ENCODE measurements at places on chromosomes 11 and 22.

DNA sequence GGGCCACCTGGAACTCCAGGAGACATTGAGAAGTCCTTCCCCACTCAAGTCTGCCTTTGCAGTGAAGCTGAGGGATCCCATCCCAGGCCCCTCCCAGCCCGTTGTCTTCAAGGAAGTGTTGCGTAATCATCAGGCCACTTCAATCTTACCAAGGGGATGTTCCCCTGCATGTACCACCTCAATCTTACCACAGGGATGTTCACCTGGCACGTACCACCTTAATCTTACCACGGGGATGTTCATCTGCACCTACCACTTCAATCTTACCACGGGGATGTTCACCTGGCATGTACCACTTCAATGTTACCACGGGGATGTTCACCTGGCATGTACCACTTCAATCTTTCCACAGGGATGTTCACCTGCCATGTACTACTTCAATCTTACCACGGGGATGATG lies 108.0 kb upstream of the SYN3 start:
- no peak for DNase-seq

GRCh38 chr11:2533587-2534133 lies 88.9 kb downstream of the KCNQ1 start:
- DNase-seq = no peak

- DNase-seq = no peak
Measured at GRCh38 chr11:118174006-118174567, 2.4 kb downstream of the SCN2B start.

DNA sequence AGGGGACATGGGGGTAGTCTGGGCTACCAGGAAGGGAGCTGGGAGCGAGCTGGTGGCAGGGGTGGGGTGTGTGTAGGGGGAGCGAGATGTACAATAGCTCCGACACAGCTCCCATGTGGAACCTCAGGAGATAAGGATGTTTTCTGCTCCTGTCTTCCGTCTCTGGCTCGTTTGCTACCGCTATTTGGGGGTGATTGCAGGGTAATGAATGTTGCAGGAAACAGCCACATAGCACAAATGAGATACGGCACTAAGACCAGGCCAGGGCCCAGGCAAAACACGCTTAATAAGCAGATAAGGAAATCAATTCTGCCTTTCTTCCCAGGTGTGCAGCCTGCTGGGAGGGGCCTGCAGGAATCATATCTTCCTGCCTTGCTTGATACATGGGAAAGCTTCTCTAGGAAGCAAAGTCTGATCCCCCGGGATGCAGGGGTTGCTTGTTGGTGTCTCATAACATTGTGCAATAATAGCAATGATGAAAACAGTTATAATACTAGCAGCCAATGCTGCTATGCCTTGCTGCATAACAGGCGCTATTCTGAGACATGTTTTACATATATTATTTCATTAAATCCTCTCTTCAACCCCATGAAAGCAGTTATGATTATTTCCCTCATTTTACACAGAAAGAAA lies 158.7 kb downstream of the ST3GAL4 start:
- no peak for DNase-seq

DNA sequence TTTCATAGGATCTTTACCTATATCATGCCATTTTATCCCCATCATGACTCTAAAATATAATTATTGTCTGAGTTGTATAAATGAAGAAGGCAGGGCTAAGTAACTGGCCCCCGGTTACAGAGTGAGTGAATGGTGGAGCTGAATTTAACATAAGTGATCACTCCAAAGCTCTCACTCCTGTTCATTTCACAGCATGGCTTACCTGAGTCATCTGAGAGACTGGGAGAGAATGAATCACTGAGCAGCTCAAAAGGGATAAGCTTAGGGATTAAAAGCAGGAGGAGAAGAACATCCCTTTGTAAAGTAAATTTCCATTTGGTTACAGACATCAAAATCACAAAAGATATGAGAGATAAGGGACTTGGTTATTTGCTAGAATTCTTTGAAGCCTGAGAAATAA lies 294.0 kb upstream of the CTSC start:
- no peak for DNase-seq

DNA sequence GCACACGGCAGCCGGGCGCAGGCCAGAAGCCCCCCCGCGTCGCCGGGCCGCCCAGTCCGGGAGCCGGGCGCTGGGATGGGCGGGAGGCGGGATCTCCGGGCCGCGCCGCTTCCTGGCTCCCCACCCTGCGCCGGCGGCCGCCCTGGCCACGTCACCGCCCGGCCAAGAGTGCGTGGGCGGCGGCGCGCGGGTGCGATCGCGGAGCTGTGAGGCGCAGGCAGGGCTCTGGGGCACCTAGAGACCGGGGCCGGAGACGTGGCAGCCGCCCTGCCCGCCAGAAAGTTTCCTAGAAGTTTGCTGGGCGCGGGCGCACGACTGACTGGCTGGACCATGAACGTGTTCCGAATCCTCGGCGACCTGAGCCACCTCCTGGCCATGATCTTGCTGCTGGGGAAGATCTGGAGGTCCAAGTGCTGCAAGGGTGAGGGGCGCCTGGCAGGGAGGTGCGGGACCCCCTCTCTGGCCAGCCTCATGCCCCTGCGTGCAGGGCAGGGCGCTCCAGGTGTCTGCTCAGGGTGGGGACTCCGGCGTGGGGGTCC lies at the start of gene KDELR3:
Gene KDELR3 (plus strand): TSS at position 193 of the 539 bp plus-strand sequence. CDS start 138 bp downstream, at position 331.
- DNase-seq = no peak

All from activated effector memory CD4-positive, alpha-beta T cell treated with Interleukin-2 at 50 U/mL for 16 hours (primary cell).